ENCODE measurements at places on chromosomes 13 and 19.

DNA sequence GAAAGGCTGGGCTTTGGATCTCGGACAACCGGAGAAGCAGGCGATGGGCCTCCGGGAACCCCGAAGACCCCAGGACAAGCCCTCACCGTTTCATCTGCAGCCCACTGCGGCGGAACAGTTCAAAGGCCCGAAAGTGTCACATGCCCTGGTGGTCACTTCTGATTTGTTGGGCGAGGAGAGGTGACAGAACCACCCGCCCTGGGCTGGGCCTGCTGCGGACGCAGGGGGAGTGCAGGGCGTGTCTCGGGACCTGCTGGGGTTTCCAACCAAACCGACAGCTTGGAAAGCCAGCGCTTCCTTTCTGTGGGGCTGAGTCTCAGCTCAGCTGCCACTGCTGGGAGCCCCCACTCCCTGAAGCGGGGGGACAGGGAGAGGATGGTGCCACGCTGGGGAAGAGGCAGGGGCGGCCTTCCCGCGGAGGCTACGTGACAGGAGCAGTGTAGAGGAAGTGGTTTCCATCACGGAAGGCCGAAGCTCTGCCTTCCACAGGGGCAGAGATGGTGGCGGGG lies 22.8 kb upstream of the ZBTB7A start:
- DNase-seq, result no peak

DNA sequence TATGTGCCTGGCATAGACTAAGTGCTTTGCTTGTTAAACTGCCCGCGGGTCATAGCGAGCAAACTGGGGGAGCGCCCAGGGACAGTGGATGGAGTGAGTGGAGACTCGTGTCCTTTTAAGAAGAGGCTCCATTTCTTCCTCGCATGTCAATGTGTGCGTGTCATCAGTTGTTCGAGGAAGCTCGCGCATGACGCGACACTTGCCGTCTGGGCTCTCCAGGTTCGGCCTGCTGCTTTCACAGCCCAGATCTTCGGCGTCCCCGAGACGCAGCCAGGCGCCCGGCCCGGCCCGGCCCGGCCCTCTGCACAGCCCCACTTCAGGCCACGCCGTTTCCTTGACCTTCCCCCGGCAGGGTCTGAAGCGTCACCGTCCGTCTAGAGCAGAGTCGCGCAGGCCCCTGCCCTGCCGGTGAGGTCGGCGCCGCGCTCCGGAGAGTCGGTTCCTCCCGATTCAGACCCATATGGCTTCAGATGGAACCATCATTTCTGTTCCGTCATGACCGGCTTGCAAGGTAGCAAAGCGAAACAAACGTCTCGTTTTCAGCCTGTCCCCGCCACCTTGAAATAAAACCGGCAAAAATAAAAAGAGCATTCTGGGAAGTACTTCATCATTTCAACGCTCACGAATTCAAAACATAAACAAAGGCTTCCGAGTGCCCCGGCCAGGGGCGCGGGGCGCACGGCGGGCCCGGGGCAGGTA lies 599 bp upstream of the ARHGEF7 start:
- DNase-seq, result no peak

DNA sequence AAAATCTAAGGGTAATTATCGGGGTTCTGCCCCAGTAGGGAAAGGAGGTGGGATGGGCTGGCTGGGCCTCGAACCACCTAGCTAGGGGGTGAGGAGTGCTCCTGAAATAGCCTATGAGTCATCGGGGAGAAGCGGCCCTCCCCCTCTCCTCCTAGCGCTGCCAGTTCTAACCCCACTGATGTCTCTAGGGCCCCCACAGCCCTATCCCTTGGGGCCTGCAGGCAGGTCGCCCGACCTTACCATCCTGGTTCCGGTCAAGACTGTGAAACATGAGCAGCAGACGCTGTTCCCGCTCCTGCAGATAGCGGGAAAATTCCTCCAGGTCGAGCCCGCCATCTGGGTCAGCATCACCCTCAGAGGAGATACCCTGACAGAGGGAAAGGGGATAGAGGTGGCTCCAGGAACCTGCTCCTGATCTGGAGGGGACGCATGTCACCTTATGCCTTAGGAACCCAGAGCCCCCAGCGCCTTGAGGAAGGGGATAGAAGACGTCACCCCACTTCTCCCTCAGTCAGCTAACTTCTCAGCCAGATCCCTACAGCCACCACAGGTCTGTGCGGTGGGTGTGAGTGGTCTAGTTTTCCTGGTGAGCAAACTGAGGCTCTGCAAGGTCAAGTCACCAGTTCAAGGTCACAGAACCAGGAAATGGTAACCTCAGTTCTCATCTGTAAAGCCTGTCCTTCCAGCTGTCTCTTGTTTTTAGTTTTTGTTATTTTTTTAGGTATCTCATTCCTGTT lies 1.5 kb downstream of the SLC25A23 start:
- DNase-seq, result no peak

DNA sequence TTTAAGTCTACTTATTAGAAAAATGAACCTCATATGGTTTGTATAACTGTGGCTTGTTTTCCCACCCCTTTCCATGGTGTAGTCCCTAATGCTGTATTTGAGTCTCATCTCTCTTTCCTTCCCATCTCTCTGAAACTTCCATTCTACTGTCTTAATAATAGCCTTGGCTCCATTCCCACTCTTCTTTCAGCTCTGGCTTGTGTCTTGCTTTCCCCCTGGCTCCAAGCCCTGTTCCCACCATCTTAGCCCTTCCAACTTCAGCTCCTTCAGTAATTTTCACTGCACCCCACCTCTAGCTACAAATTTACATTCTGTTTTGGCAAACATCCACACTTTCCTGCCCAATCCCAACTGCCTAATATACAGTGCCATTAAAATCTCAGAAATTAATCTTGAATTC lies 137.5 kb downstream of the SLITRK6 start:
- DNase-seq, result no peak

GRCh38 chr19:16260812-16261161 lies 63.1 kb downstream of the AP1M1 start:
- no peak for DNase-seq

GRCh38 chr13:38880397-38880796 lies 110.2 kb downstream of the STOML3 start:
- DNase-seq, result no peak

DNA sequence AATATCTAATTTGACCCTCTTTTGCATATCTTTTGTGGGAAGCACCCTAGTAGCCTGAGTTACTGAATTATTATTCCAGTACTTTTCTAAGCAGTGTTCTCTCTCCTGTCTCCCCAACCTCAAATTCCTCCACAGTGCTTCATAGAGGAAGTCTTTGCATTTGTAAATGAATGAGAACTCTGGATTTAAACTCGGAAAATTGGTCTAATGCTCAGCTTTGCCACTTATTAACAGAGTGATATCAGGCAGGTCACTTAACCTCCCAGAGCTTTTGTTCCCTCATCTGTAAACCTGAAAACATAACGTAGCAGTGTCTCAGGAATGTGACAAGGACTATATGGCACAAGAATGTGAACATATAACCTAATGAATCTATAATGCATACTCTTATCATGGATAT lies 26.2 kb downstream of the FREM2 start:
- no peak for DNase-seq

Measured in stimulated activated CD8-positive, alpha-beta memory T cell treated with anti-CD3 and anti-CD28 coated beads, Interleukin-2, amount 100 ng/mL, for 1 hour (primary cell).